ENCODE measurements at places on chromosomes 12 and 14.

GRCh38 chr14:55399852-55400251 lies 11.8 kb downstream of the ATG14 start:
- no peak for DNase-seq

DNA sequence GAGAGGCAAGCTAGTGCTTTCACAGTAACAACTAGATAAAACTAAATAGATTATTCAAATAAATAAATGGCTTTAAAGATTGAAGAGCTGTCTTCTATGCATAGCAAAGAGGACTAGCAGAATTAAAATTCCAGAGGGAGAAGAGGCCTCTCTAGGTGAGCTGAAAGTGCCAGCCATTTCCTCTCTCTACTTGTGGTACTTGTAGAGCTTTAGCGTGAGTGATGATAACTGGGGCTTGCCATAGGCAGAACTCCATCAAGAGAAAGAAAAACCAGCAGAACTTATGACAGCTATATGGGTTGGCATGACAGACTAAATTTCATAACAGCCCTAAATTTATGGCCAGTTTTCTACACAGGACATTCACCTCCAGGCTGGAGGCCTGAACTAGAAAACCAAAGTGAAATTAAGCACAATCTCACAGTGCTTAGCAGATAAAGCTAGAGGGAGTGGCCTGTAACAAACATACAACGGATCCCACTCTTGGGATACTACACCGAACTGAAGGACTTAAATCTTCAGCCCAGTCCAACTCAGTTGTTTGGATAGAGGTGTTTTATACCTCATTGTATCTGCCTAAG lies 11.0 kb downstream of the SPTLC2 start:
- DNase-seq = no peak

- DNase-seq = no peak
Measured at GRCh38 chr14:72416892-72417291, 477.0 kb downstream of the DPF3 start.

GRCh38 chr14:44009642-44010041 lies 497.4 kb downstream of the FSCB start:
- no peak for DNase-seq

- no peak for DNase-seq
Measured at GRCh38 chr14:57382283-57382682, 8.1 kb upstream of the NAA30 start.

DNA sequence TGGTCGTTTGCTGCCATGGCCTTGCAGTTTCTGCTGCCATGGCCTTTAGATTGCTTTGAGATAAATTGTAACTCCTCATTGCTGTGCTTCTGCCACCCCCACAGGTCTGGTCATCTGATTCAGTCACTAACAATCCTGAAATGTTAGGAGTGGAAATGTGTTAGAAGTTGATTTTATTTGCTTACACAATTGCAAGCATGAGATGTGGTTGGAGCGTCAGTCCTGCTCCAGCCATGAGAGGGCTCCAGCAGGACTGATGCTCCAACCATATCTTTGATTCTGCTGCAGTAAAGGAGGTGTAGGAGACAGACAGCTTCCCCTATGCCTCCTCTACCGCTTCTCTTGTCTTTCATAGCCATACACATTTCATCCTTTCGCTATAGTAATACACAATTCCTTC lies 226.8 kb upstream of the RGS6 start:
- DNase-seq = no peak

DNA sequence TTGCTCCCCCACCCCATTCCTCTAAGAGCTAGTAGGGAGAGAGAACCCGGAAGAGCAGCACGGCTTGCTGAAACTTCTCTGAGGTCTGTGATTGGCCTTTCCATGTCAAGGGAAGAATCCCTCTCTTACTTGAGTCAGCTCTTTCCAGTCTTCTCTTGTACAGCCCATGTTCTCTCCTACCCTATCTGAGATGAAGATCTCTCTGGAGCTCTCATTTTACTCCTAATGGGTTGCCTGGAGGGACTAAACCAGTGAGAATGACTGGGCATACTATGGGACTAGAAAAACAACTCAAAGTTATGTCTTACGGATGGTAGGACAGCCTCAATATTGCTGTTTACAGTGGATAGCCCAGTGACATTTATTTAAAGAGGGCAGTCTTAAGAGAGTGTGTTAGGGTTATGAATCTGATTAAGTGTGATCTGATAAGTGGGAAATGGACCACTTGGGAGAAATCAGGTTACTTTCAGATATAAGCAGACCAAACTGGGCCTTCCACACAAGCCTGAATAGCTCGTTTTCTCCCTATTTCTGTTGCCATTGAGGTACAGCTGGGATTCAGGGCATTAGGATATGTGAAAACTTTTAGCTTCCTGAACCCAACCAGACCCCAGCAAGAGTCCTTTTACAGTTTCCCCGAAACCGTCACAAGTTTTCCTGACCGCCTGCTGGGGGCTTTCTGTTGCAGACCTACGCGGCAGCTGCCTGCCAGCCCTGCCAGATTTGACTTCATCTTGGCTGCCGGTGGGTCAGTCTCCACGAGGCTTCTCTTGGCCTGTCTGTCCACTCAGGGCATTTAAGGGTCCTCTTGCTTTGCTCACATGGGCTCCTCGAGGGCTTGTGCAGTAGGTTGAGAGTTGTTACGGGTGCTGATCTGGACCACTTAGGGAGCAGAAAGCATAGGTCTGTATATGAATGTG lies 16.9 kb downstream of the ETV6 start:
- no peak for DNase-seq

DNA sequence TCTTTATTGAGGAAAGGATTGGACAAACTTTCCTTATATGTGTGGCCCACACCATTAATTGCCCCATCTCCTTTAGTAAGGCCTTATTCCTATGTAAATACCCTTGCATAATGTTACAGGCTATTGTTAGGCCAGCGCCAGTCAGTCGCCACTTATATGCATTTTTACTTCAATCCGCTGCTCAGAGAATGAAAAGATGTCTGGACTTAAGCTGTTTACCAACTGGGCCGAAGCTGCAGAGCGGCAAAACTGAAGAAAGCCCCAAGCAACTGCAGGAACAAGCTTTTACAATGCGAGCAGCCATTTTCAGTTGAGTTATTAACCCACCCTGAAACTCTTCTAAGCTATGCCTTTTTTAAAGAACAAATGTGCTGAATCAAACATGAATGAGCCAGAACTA lies 92.1 kb upstream of the OTX2 start:
- DNase-seq = no peak

GRCh38 chr14:79043194-79043889 lies 873.2 kb downstream of the NRXN3 start:
- DNase-seq = no peak

GRCh38 chr12:90979019-90979418 lies 24.0 kb upstream of the CCER1 start:
- DNase-seq = no peak

- DNase-seq = no peak
Measured at GRCh38 chr12:130880411-130880885, 8.6 kb downstream of the RAN start.

GRCh38 chr14:48792376-48793024 lies 793.7 kb downstream of the RPS29 start:
- DNase-seq = no peak

- no peak for DNase-seq
Measured at GRCh38 chr14:83707056-83707455, 1822.9 kb upstream of the FLRT2 start.

GRCh38 chr14:55419663-55420062 lies 8.0 kb upstream of the ATG14 start:
- DNase-seq = no peak

DNA sequence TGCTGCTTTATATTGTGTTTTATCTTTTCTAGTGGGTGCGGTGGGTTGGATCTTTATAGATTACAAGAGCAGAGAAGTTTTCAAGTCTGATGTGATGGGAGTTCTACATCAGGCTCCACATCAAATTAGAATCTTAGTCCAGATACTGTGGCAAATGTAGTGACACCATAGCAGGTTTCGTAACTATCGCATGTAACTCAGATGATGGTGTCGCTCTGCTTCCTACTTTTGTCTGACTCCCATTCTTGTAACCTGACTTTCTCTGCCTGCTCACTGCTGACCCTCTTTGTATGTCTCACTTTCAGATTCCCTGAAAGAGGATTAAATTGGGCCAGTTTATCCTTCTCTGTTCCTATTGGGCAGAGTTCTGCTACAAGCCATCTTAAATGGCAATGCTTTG lies 22.8 kb upstream of the FBXO34 start:
- DNase-seq = no peak

DNA sequence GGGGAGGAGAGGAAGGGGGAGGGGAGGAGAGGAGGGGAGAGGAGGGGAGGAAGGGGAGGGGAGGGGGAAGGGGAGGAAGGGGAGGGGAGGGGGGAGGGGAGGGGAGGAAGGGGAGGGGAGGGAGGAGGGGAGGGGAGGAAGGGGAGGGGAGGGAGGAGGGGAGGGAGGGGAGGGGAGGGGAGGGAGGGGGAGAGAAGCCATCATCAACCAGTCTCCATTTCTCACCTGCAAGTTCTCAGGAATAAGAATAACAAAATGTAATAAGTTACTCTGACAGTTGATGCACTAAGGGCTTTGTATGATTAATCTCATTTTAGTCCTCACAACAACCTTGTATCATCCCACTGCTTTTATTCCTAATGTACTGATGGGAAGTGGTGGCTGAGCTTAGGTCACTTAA lies 59.1 kb upstream of the TMEM263 start:
- DNase-seq = no peak

DNA sequence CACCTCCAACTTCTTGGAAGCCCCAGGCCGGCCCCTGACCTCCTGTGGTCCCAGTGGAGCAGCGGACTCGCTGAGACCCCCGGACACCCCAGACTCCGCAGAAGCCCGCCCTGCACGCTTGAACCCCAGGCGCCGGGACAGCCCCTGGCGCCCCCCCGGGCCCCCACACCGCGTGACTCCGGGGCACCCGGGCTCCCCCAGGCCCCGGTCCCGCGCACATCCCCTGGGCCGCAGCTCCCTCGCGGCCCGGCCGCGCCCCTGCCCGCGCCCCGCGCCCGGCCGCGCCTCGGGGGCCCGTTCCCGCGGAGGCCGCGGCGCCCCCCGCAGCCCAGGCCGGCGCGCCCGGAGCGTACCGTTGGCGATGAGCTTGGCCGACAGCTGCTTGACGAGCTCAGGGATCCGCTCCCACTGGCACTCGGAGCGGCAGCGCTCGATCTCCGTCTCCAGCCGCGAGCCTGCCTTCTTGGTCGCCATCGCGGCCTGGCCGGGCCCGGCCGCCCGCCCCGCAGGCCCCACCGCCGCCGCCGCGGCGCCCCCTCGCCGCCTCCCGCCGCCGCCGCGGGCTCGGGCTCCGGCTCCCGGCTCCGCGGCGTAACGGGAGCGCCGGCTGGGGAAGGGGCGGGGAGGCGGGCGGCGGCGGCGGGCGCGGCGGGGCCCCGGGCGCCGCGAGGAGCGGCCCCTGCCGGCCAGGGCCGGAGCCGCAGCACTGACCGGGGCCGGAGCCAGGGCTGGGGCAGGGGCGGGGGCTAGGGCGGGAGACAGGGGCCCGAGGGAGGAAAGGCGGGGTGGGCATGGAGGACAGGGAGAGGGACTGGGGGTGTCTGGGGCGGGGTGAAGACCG lies at the start of gene TTC7B:
Gene TTC7B (minus strand): TSS at position 609 of the 841 bp plus-strand sequence. CDS start 135 bp downstream, at position 474.
- DNase-seq = no peak

- no peak for DNase-seq
Measured at GRCh38 chr14:38789805-38790204, 313.2 kb downstream of the SEC23A start.

GRCh38 chr14:34629344-34629656 lies 648 bp downstream of the SNX6 start:
- DNase-seq = no peak

- no peak for DNase-seq
Measured at GRCh38 chr14:44960146-44960545, 1.6 kb downstream of the KLHL28 start.

- no peak for DNase-seq
Measured at GRCh38 chr12:57222286-57223190, 5.9 kb downstream of the NXPH4 start.

DNA sequence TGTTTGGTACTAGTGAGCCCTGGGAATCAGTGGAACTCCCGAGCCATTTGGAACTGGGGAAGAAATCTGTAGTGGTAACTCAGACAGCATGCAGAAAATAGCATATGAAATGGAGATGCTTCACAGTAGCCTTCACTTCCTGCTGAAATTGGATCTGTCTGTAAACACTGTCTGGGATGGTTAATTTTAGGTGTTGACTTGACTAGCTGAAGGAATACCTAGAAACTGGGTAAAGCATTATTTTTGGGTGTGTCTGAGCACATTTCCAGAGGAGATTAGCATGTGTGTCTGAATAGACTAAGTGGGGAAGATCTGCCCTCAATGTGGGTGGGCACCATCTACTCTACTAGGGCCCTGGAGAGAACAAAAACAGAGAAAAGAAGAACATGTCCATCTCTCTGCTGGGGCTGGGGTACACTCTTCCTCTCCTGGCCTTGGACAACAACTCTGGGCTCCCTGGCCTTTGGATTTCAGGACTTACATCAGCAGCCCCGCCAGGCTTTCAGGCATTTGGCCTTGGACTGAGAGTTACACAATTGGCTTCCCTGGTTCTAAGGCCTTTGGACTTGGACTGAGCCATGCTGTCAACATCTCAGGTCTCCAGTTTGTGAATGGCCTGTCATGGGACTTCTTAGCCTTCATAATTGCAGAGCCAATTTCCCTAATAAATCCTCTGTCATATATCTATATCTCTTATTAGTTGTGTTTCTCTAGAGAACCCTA lies 14.0 kb upstream of the CRADD start:
- DNase-seq = no peak

DNA sequence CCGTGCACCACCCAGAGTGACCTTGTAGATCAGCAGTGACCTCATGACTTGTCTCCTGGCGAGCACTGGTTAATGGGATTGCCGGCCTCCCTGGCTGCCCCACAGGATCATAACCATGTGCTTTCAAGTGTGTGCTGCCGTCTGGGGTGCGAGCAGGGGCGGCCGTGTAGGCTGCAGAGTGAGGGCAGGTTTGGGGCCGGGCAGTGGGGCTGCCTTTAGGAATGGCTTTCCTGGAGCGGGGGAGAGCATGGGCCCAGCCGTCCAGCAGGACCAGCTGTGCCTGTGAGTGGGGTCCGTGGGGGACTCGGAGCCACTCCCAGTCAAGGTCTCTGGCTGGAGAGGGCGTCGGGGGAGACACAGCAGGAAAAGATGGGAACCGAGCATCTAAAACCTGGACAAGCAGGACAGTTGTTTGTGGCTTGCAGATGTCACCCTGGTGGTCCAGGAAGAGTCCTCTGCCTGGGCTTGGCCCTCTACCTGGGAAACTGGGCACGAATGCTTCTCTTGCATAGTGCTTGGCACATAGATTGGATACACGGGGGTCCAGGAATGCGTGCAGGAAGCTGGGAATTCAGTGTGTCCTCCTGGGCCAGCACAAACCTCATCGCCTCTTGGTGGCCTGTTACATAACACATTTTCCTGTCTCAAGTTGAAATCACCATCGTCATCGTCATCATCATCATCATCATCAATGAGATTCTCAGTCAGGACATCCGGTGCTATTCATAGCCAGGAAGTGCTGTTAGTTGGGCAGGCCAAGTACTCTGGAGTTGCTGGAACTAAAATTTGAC lies 96.0 kb downstream of the ADGRD1 start:
- no peak for DNase-seq

DNA sequence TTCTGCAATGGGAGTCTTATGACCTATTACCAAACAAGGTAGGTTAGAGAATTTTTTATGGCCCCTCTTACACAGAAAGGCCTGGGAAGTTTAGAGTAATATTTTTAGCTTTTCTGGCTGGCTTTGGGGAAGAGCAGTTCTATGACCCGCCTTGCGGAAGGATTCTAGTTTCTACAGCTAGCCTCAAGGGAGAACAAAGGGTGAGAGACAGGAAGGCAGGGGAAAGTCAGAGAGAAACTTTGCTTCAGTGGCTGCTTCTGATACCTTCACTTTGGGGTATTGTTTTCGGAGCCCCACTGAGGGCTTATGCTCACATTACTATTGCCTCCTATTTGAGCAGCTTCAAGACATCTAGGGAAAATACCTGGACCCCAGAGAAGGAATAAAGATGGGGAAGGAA lies 80.7 kb upstream of the NUDT4 start:
- DNase-seq = no peak

GRCh38 chr14:101979666-101980065 lies 15.3 kb downstream of the DYNC1H1 start:
- no peak for DNase-seq
